ENCODE measurements at places on chromosomes 12 and 14.
A peak's percentile ranks its signal among the peaks of the same experiment; 100 is the strongest.

DNA sequence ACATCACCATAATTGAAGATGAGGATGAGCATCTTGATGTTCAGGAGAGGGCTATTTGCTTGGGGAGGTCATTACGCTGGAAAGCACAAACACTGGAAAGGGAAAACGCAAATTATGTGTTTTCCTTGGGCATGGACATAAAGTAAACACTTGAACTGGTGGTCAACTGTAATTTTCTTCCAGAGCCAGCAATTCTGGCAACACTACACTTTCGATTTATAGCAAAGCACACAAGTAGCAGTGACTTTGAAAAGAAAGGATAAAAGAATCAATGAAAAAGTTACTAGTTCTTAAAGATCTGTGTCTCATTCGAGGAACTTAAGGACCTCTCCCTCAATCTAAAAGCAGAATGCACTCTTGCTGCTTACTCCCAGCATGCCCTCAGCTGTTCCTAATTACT is 2.2 kb downstream of the CLEC14A start:
- no peak for DNase-seq

- no peak for DNase-seq
Observed at GRCh38 chr12:116697716-116698115, 40.2 kb downstream of the SPRING1 start.

- peak; percentile 21 for DNase-seq
Observed at GRCh38 chr14:76050797-76051392, 65.3 kb downstream of the IFT43 start.

- no peak for DNase-seq
Observed at GRCh38 chr14:92538412-92538985, 24.9 kb downstream of the RIN3 start.

- no peak for DNase-seq
Observed at GRCh38 chr14:61104358-61104757, 123.3 kb downstream of the SLC38A6 start.

- DNase-seq = no peak
Observed at GRCh38 chr12:21172079-21172478, 41.1 kb downstream of the SLCO1B1 start.

GRCh38 chr12:96198965-96199364 is 4.8 kb downstream of the ELK3 start:
- DNase-seq = no peak

DNA sequence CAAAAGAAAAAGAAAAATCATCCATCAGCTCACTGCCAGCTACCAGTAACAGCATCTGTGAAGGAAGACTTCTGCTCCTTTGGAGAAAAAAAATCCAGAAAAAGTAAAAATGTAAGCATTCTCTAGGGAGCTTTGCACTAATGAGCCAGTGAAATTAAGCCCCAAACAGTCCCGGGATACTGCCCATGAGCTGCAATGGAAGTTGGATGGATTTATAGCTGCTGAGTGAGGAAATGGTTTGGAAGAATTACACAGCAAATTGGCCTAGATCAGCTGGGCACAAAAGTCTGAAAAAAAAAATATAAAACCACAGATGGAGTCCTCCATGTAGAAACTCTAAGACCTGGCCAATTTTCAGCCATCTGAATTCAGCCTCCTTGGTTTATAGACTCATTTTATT is 462.9 kb upstream of the USP15 start:
- no peak for DNase-seq

DNA sequence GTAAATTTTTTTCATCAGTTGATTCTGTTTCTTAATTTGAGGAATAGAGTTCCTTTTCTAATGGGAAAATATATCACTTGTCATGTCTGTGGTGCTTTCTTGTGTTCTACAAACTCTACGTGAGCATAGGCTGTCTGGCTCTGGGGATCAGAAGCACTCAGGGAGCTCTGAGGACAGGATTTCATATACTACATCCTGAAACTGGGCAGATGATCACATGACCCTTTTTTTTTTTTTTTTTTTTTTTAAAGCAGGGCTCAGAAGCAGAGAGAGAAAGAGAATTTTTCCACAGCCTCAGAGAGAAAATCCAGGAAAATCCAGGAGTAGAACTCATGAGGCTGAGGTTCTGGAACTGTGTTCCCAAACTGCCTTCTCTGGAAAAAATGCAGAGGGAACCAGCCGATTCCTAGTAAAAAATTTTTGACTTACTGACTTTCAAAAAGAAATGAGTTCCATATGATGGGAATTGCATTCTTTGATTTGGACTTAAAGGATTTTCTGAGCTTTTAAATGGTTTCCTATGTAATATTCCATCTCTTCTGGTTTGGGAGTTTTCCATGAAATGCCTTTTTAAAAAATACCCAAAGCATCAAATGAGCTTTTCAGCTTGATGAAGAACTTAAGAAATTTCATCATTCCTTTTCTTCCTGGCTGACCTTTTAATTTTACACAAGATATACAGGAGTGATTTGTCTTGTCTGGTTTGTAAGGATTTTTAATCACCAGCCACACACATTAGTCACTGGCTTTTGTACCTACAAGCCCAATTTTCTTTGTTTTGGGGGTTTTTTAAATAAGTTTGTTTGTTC is 183.1 kb upstream of the HIF1A start:
- no peak for DNase-seq

DNA sequence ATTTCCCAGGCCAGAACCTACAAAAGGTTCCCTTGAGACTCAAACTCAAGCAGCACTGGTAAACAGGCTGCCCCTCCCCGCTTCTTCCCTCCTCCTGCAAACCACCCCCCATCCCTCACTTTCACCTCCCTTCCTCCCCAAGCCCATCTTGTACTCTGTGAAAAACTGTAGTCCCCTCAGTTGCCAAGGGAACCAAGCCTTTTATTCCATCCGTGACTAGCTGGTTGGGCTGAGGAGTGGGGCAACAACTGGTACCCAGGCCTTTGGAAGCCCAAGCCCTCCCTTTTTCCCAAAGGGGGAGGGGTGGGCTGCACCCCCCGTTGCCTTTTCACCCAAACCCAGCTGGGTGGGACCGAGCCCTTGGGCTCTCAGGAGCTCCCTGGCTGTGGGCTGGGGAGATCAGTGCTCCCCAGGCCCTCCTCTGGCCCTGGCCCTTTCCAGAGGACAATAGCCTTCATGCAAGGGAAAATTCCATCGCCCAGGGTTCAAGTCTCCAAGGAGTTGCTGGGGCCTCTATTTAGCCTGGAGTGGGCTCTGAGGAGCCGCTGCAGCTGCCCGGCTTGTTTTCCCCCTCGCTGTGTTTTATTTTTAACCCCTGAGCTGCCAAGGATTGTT is 61.9 kb downstream of the ZFP36L1 start:
- no peak for DNase-seq

- no peak for DNase-seq
Observed at GRCh38 chr14:69473260-69473659, 11.3 kb upstream of the PLEKHD1 start.

DNA sequence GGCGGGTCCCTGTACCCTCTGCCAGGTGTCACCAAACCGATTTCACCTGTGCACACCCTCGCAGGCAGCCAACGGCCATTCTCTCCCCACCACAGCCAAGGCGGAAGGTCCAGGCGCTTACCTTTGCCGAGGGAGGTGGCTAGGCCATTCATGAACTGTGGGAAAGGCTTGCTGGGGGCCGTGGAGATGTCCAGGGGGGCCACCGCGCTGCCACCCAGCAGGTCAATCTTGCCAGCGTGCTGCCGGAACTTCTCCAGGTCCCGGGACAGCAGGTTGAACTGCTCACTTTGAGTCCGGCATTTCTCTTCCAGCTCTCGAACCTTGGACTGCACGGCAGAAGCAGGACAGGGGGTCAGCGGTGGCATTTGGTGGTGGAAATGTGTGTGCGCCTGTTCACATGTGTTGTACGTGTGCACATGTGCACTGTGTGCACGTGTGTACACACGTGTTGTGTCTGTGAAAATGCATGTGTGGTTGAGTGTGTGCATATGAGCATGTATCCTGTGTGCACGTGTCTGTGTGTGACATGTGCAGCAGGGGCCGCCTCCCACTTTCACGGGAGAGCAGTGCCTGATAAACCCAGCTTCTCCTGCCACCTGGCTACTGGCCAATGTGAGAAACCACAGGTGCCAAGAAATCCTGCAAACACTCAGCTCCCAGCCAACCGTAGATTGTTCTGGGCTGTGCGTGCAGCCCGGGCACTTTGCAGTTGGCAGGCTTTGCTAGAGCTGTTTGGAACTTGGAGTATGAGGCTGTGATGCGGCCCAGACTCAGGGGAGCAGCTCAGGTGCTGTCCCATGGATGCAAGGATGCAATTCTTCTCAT is 118.9 kb downstream of the PIWIL1 start:
- DNase-seq = no peak

- DNase-seq = peak; percentile 61
Observed at GRCh38 chr12:120903412-120904196, 554 bp downstream of the SPPL3 start.

DNA sequence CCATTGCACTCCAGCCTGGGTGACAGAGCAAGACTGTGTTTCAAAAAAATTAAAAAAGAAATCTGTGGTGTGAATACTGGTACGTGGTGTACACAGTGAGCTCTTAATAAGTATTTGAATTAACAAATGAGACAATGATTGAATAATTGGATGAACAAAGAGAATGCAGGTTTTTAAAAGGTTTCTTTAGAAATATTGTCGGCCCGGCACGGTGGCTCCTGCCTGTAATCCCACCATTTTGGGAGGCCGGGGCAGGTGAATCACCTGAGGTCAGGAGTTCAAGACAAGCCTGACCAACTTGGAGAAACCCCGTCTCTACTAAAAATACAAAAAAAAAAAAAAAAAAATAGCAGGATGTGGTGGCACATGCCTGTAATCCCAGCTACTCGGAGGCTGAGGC is 6.6 kb downstream of the HIF1A start:
- no peak for DNase-seq

DNA sequence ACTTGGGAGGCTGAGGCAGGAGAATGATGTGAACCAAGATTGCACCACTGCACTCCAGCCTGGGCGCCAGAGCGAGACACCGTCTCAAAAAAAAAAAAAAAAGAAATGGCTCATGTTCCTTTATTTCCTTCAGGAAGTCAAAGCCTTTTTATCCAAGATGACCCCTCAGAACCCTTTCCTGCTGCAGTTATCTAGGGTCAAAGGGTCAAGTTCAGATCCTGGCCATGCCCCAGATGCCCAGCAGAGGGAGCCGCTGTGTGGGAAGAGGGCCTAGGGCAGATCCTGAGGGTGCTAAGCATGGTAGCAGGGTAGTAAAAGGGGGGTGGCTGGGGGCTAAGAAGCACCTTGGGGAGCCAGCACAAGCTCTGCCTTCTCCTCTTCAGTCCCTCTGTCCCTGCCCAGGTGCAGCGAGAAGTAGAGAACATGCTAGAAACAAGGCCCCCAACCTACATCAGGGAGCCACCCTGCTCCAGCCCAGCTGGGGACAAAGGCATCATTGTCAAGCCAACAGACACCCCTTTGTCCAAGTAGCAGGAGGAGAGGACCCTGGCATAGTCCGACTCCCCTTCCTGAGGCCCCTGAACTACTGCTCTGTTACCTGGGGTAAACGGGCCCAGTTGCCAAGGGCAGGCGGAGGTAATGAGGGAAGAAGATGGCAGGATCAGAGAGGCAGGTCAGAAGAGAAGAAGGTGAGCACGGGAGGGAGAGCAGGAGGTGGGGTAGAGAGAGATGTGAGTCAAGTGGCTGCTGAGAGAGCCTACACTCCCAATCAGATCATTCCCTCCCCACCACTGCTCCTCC is 6.5 kb downstream of the NFE2 start:
- no peak for DNase-seq

DNA sequence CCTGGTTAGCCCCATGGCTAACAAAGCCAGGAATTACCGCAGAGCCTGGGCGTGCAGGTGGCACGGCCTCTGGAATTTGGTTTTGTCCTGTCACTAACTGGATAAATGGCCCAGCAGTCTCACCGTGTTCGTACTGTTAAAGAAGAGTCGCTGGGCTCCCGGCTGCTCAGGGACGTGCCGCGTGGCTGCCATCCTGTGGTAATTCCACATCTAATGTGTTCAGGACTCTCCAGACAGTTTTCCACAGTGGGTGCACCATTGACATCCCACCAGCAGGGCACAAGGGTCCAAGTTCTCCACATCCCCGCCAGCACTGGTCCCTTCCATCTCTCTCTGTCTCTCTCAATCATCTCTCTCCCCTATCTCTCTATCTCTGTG is 19.6 kb downstream of the NOC4L start:
- DNase-seq = no peak

GRCh38 chr12:56687223-56688128 is 608 bp downstream of the PTGES3 start:
- peak; percentile 85 for DNase-seq

GRCh38 chr12:69630191-69630590 is 19.5 kb upstream of the LRRC10 start:
- DNase-seq = no peak

DNA sequence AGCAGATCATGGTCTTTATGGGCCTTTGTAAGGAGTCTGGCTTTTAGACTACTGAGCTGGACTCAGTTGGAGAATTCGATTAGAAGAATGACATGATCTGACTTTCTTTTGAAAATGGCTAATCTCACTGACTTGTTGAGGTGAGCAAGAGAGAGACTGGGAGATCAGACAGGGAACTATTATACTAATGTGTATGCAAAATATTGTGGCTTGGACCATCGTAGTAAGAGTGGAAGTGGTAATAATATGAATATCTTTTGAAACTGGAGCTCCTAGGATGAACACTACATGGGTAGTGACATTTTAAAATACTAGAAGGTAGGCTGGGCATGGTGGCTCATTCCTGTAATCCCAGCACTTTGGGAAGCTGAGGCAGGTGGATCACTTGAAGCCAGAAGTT is 56.2 kb upstream of the CCT2 start:
- no peak for DNase-seq

GRCh38 chr14:68250927-68251768 is 431.6 kb downstream of the RAD51B start:
- DNase-seq = no peak

GRCh38 chr14:69615496-69616407 is 4.4 kb downstream of the SUSD6 start:
- peak; percentile 22 for DNase-seq

DNA sequence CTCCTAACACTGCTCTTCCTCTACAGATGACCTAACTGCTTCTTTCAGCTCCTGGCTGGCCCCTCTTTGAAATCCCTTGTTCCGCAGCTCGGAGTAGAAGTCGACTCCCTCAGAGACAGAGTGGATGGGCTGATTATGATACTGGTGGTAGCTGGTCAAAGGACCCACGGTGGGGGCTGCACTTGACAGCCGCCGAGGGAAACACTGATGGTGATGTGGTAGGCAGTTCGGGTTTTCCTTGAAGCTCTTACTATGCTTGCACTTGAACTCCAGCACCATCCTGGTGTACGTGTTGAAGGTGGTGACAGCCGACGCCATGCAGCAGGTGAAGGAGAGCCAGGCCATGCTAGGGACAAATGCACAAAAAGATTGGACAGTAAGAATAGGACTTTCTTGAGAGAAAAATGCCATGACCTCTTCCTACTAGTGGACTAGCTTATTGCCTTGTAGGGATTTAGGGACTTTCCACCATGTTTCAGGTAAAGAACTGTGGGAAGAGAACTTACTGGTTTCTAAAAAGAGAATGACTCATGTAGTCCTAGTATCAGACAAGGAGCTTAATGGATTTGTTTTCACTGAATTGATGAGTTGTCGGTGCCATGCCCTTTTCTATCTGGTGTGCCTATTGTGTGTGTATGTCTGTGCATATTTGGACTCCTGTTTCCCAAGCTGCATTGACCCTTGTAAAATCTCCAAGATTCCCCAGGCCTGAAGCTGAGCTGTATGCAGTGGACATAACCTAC is 18.4 kb downstream of the GSG1 start:
- no peak for DNase-seq

Measured in activated naive CD4-positive, alpha-beta T cell (primary cell).